ENCODE measurements at places on chromosomes 13 and 19. TPM values are rescaled to one million over a fixed set of nuclear protein-coding genes. Genes with fewer than 3 reads are reported as not detected.

The MAMSTR gene
- 8.0 TPM for polyA plus RNA-seq

- peak; percentile 38 for DNase-seq
These were observed 1551.1 kb downstream of the EFNB2 start for GRCh38 chr13:104984296-104984818.

GRCh38 chr13:31946091-31946770 lies 85.3 kb upstream of the FRY start:
- DNase-seq, result no peak

GRCh38 chr19:49872245-49873128 lies 4.7 kb downstream of the AKT1S1 start:
- no peak for DNase-seq

DNA sequence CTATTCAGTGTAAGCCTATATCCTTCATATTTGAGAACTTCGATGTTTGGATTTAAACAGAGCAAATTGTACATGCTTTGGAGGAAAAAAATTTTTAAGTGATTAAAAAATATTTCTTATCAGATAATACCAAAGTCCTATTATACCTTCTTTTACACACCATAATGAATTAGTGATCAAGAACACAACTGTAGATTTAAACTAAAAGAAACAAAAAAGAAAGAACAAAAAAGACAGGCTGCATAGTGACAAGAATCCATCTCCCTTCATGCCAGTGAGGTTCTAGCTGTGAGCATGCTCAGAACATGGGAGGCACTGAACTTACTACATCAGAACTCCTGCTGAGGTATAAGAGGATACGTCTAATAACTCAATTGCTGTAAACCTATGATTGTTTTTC lies at the start of gene RXFP2:
TSS of gene RXFP2 (plus strand) at position 301 of the 400 bp plus-strand sequence. CDS start at position 388, 87 bp downstream.
- no peak for DNase-seq

- peak; percentile 47 for DNase-seq
These were observed 28.0 kb upstream of the KBTBD7 start for GRCh38 chr13:41222259-41222852.

DNA sequence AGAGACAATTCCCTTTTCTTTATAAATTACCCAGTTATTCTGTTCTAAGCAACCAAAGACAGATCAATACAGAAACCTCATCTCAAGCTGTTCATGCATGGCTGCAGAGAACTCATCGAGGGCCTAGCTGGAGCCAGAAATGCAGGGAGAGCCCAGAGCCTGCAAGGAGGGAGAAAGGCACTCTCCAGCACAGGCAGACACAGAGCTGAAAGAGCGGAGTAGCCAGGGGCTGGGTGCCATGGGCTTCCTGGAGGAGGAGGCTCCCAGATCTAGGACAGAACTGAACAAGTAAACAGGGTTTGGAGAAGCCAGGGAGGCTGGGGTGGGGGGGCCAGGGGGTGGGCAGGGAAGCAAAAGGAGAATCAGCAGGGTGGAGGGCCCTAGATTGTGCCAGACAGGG lies 144.2 kb upstream of the ZNF507 start:
- DNase-seq, result no peak

DNA sequence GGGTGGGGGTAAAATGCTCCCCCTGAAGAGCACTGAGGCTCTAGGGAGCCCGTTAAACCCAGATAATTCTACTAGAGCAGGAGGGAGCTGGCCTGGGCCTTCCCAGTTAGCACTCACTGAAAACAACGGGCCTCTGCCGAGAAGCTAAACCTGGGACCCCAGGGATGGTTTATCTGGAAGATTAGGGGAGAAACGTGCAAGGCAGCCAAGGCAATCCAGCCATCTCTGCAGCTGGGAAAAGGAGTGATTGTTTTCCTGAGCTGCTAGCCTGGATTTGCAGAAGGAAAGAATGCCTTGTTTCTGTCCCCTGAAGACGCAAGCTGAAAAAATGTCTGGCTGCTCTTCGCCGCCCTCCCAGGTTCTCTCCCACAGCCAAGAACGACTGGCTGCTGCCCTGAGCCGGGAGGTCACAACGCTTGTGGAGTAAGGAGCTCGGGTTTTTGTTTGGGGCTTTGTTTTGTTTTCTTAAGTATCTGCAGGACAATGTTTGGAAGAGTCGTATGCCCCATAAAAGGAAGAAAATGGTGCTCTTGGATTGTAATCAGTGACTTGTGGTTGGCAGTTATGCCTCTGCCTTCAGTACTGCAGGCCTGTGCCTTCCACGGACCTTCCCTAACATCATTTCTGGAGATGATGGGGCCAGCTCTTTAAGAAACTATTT lies 31.5 kb downstream of the COL4A2 start:
- no peak for DNase-seq

Data from renal pelvis (tissue), 12 donors.